ENCODE measurements at places on chromosomes 12 and 14.

DNA sequence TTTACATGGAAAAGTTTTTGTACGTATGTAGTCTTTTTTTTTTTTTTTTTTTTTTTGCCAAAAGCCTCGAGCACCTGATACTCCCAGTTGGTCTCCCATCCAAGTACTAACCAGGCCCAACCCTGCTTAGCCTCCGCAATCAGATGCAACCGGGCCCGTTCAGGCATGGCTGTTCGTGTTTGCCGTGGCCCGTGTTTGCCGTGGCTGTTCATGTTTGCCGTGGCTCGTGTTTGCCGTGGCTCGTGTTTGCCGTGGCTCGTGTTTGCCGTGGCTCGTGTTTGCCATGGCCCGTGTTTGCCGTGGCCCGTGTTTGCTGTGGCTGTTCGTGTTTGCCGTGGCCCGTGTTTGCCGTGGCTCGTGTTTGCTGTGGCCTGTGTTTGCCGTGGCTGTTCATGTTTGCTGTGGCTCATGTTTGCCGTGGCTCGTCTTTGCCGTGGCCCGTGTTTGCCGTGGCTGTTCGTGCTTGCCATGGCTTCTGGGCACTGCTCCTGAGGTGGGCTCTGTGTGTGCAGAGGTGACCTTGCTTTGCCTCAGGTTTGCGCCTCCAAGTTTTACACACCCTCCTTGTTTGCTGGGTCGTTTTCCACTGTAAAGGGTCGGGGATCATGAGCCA is 26.8 kb upstream of the MMP17 start:
- no peak for DNase-seq

GRCh38 chr14:34843011-34843554 is 32.1 kb downstream of the BAZ1A start:
- DNase-seq: no peak

DNA sequence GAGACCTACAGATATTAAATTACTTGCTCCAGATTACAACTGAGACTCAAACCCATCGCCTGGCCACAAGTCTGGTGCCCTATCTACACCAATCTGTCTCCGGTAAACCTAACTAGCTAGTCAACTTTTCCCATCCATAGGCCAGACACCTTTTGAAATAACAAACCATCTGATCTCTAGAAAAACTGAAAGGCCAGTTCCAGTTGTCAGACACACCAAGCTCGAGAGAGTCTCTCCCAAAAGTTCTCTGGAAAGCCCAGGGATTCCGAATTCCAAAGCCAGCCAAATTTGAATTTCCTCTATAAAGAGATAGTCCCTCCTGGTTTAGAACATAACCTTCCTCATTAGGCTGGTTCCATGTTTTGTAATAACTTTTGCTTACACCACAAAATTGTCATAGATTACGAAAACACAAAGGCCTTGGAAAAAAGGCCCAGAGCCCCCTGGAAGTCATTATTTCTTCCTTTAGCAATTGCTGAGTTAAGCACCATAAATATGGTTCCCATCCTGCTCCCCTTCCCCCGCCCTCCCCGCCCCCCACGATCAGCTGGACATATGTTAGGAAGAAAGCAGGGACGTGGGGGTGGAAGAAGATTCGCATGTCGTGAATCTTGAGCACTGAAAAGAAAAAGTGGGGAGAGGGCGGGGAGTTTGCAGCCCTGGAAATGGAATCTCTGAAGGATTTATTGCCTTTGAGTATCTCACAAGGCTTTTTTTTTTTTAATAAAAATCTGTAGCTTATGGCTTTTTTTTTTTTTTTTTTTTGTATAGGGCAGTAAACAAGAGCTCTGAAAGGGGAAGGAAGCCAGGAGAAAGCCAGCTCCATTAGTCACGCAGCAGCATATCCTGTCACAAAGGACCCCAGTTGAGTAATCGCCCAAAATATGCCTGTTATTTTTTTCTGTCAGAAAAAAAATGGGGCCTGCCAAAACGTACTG is 110.4 kb downstream of the ZFP36L1 start:
- DNase-seq: peak; percentile 79

GRCh38 chr12:68303850-68304249 is 28.3 kb downstream of the MDM1 start:
- DNase-seq: no peak

DNA sequence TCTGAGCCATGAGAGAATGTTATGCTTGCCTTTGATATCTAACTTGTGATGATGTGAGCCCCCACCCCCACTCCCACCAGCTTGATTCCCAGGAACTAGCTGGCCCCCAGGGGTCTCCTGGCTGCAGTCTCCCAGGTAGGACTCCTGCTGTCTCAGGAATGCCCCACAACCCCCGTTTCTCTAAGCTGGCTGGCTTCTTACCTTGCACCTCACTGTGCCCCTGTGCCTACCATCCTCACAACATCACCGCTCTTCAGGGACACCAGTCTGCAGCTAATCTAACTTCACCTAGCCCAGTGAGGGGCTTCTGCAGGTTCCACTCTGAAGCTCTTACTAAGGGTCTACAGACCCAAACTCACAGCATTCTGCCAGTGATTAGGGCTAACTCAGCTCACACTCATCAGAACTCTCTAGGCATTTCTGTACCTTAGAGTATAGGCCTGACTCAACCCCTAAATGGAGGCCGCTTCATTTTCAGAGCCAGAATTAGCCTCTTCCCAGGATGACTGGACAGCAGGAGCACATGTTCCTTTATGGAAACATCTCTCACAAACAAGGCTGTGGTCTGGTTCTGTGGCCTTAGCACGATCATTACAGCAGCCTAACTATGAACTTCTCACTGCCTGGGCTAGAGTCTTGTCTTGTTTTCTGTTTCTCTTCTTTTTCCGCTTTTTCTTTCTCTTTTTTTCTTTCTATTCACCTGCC is 72.8 kb upstream of the IFNG-AS1 start:
- DNase-seq: no peak

GRCh38 chr14:99732436-99733210 is 48.5 kb downstream of the CYP46A1 start:
- DNase-seq: no peak

- DNase-seq: no peak
These were observed 27.1 kb downstream of the AACS start for GRCh38 chr12:125092108-125092871.

DNA sequence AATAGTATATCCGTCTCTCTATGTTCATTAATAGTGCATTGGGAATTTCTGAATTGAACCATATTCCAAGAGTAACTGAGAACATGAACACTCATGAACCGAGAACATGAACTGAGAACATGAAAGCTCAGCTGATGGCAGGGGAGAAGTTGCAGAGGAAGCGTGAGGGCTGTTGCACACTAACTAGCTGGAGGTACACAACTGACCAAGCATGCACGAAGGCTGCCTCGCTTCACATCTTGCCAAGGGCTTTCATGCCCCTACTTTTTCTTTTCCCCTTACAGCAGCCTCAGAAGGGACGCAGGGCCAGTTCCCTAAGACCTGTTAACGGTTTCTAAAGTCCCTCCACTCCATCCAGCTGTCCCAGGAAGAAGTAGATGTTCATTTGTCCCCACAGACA is 4.3 kb downstream of the RNASE1 start:
- no peak for DNase-seq

DNA sequence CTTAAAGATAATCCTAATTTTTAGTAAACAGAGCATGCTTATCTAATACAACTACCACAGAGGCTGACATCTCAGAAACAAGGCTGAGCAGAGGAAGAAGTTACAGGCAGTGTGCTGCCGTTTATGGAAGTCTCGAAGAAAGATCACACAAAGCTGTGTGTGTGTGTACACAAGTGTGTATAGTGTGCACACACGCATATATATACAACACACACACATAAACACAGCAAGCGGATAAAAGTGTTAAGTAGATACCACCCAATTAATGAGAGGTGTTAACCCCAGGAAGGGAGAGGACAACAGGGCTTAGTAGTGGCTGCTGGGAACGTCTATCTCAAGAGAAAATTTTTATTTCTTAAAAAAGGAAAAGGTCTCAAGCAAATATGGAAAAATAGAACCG is 15.3 kb downstream of the CCDC88C start:
- DNase-seq: no peak

DNA sequence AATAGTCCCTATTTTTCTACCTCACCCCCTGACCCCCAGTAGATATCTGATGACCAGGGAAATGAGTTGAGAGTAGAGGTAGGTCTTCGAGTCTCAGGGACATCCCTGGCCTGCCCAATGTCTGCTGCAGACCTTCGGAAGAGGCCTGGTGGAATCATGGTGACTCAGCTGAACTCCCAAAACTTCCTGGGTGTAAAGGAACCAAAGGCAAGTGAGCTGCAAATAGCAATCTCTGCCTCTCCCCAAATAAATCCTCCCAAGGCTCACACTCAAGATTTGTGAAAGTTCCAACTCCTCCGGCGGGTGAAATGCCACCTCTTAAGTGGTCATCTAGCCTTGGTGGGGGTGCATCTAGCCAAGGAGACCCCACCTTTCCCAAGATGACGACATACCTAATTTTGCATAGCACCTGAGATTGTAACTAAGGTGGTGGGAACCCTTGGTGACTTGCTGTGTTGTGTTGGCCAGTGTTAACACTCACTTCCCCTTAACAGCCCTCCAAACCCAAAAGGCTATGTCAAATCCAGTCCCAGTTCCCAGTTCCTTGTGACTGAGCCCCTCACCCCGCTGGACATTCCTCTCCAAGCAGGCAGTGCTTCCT is 6.3 kb downstream of the ZFP36L1 start:
- no peak for DNase-seq

- no peak for DNase-seq
These were observed 121.6 kb downstream of the KTN1 start for GRCh38 chr14:55701638-55702037.

DNA sequence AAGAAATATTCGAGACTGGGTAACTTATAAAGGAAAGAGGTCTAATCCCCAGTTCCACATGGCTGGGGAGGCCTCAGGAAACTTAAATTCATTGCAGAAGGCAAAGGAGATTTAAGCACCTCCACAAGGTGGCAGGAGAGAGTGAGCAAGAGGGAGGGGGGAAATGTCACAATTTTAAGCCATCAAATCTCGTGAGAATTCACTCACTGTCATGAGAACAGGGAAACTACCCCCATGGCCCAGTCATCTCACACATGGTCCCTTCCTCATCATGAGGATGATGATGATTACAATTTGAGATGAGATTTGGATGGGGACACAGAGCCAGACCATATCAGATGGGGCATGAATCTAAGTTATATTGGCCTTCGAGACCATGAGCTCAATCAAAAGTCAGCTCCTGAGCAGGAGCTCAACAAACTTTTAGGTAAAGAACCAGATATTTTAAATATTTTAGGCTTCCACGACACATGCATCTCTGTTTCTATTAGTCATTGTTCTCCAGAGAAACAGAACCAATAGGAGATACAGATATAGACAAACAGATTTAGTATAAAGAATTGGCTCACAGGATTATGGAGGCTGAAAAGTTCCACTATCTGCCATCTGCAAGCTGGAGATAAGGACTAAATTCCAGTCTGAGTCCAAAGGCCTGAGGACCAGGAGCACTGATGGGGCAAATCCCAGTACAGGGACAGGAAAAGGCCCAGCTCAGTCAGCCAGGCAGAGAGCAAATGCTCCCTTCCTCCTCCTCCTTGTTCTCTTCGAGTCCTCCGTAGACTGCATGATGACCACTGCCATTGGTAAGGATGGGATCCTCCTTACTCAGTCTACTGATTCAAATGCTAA is 24.9 kb downstream of the DGLUCY start:
- peak; percentile 10 for DNase-seq

- no peak for DNase-seq
These were observed 237.1 kb downstream of the SLC41A2 start for GRCh38 chr12:104721039-104721405.

DNA sequence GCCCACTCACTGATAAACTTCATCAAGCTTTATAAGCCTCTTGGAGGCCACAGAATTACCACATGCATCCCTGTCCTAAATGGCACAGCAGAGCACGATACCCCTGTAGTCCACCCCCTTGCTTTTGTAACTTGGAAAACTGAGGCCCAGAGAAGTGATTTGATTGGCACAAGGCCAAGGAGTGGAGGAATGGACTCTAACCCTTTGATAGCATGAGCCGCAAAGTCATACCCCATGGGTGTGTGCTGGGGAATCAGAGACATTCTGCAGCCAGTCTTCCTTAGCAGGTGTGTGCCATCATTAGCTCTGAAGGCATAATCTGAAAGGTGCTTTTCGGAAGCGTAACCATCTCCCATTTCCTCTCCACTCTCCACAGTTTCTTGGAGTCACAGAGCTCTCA is 28.5 kb upstream of the PWP1 start:
- no peak for DNase-seq

DNA sequence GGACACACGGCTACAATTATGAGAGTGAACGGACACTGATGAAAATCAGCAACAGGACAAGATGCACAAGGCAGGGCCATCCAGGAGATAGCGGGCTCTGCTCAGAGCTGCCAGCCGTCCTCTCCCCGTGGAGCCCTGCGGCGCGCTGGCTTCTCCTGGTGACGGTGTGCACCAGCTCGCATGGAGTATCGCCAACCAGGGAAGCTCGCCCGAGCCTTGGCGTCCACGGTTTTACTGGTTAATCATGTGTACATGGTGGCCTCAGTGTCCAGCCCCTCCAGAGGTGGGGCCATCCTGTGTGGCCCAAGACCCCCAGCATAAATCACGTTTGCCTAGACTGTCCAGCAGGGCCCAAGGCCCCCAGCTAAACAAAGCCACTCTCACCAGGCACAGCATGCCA is 31.2 kb upstream of the DYNC1H1 start:
- no peak for DNase-seq

DNA sequence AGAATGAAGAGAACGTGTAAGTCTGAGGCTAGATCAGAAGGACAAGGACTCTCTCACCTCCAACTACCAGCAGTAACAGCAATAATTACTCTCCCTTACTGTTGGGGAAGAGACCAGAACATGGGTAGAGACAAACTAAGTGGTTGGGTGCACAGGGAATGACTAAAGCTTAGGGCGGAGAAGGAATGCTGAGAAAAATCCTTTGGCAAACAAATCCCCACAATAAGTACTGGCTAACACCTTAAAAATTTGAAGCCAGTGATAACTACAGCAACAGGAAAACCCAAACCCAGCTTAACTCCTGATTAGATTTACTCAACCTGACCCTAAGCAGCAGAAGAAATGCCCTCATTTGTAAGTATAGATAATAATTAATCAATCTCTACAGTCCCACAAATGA is 759.0 kb downstream of the AACS start:
- DNase-seq: no peak

DNA sequence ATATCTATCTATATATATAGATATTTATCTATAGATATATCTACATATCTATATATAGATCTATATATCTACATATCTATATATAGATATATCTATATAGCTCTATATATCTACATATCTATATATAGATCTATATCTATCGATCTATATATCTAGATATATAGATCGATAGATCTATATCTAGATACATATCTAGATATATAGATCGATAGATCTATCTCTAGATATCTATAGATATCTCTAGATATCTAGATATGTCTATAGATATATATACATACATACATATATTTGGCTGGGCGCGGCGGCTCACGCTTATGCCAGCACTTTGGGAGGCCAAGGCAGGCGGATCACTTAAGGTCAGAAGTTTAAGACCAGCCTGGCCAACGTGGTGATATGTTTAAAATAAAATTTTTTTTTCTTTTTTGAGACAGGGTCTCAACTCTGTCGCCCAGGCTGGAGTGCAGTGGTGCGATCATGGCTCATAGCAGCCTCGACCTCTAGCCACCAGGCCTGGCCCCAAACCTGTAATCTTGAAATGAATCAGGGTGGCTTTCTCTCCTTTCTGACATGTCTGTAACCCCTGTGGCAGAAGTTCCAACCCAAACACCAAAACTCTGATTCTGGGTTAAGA is 18.1 kb downstream of the ARPC3 start:
- no peak for DNase-seq

- DNase-seq: no peak
These were observed 2.5 kb downstream of the PPP1R3E start for GRCh38 chr14:23299986-23300686.
